Activated T-helper 1 cell treated with anti-CD3 and anti-CD28 coated beads, Interleukin-2, amount 50 U/mL, for 16 hours (primary cell): ENCODE measurements at places on chromosomes 12 and 14.

GRCh38 chr14:33714527-33715226 is 236.2 kb downstream of the EGLN3 start:
- DNase-seq, result no peak

- no peak for DNase-seq
These were observed 90.9 kb upstream of the PLXNC1 start for GRCh38 chr12:94057262-94058151.

GRCh38 chr12:108173892-108174291 is 44.8 kb downstream of the WSCD2 start:
- DNase-seq, result no peak

DNA sequence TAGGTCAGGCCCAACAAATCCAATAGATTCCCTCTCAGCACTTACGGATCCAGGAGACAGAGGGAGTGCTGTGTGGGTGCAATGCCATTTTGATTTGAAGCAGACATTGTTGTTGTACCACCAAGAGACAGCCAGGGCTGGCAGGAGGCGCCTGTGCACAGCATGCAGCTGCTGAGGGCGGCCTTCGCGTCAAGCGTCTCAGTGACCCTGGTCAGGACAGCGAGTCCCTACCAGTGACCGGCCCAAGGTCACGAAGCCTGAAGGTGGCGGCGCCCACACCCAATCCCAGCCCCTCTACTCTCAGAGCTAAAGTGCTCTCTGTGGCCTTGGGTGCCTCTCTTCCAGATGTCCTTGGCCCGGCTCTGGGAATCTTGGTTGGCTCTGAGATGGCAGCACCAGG is 40.5 kb downstream of the PRMT8 start:
- DNase-seq, result no peak

GRCh38 chr12:89421092-89421835 is 69.0 kb upstream of the DUSP6 start:
- DNase-seq, result no peak

- no peak for DNase-seq
These were observed at the start of gene BHLHE41 for GRCh38 chr12:26124446-26125399. Gene BHLHE41 (minus strand): TSS chr12:26125037. CDS start chr12:26124779, 258 bp downstream.

GRCh38 chr12:12964255-12964654 is 12.3 kb upstream of the GPRC5D start:
- DNase-seq, result no peak

- DNase-seq, result no peak
These were observed 243.9 kb downstream of the DIO2 start for GRCh38 chr14:79967453-79967852.
